ENCODE measurements at places on chromosomes 3 and 15.

DNA sequence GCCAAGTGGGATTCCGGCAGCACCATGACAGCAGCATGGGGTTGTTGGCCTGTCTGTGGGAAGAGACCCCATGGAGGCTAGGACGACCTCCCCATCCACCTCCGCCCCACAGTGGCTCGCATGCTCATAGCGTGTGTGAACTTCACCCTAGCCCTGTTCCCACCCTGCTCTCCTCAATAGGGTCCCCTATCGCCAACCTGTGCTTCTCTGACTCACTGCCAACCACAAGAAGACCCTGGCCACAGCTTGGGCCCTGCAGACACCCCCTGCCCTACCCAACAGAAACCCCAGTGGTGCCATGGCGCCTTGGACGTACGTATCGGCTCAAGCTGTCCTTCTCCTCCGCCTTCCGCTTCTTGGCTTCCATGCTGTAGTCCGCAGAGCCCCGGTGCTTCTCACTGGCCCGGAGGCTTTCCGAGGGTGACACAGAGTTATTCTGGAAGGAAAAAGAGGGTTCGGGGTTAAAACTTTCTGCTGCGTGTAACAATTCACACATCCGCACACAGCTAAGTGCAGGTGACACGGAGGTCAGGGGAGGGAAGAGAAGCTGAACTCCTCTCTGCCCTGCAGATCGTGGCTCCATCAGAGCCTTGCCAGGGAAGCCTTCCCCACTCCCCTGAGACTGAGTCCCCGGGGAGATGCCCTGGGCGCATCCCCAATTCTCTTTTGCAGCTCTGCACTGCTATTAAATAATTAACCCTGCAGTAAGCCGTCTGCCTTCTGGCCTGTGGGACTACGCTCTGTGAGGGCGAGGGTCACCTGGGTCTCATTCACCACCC is 37.3 kb downstream of the TLE3 start:
- no peak for DNase-seq

- no peak for DNase-seq
These were observed 100.2 kb upstream of the AKAP13 start for GRCh38 chr15:85280203-85280602.

DNA sequence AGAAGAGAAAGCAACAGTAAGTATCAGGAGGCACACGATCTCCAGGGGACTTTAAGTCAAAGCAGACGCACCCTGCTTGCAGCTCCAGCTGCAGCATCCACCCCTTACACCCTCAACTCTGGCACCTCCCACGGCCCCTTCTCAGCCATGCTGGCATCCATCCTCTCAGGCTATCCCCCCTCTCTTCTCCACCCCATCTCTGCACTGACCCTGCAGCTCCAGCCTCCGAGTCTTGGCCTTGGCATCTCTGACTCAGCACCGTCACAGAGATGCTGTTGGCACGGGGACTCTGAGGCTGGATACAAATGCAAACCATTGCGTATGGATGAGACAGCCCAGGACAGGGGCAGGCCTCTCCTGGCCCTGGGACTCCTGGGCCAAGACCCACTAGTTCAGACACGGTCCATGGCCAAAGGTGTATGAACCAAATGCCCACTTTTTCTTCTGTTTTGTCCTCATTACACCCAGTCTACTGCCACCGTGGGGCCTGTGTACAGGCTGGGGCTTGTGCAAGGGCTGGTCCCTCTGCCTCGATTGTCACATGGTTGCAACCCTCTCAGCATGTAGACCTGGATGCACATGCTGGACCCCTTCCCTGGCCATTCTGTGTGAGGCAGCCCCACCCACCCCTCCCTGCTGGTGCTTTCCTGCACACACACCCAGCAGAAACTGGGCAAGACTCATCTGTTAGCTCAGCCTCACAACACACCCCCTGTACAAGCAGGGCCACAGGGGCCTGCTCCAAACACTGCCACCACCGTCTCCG is 18.7 kb upstream of the ZXDC start:
- no peak for DNase-seq

DNA sequence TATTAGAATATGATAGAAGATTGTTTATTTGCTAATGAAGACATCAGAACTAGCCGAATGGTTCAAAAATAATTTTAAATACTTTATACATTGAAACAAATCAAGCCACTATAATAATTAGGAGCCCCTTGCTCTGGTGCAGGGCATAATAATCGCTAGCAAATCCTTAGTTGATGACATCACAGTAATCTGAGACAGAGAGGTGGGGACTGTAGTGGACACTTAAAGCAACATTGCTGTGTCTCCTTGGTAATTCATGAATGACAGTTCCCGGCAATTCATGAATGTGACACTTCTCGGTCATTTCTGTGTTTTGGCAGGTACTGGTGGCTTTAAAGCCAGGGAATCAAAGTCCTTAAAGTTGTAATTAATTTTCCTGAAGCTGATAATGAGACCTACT is 114.3 kb downstream of the PPM1L start:
- no peak for DNase-seq

DNA sequence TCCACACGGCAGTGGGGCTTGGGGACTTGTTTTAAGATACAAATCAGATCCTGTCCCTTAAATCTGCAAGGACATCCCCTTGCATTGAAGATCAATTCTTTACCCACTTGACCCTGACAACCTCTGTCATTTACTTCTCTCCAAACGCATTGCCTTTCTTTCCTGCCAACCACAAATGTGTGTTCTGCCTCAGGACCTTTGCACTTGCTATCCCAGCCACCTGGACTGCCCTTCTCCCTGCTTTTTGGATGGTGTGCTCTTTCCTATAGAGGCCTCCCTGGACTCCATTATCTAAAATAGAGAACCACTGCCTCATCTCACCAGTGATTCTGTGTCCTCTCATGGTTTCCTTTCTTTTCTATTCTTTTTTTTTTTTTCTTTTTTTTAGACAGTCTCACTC is 1.5 kb upstream of the RPL29 start:
- DNase-seq, result no peak

DNA sequence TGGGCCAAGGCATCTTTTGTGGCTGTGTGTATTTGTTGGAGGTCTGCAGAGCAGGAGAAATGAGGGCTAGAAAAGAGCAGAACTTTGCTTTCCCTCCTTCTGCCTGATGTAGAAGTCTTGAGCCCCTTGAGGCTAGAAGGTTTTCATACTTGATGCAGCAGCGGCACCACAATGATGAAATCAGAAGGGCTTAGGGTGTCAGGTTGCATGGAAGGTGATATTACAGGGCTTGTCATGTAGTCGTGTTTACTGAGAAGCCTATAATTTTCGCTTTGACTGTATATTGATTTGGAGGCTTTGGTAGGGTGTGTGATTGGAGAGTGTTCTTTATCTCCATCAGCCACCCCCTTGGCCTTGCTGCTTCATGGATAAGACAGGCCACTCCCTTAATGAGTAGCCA is 339.8 kb downstream of the THSD4 start:
- DNase-seq, result no peak

GRCh38 chr15:69498282-69498681 is 45.7 kb downstream of the RPLP1 start:
- DNase-seq, result no peak

- no peak for DNase-seq
These were observed 13.6 kb downstream of the VPS39 start for GRCh38 chr15:42194513-42194912.

- DNase-seq, result no peak
These were observed 29.6 kb upstream of the ADAMTS7 start for GRCh38 chr15:78840661-78841375.

- DNase-seq, result no peak
These were observed 275.7 kb upstream of the LRTM1 start for GRCh38 chr3:55203546-55203945.

DNA sequence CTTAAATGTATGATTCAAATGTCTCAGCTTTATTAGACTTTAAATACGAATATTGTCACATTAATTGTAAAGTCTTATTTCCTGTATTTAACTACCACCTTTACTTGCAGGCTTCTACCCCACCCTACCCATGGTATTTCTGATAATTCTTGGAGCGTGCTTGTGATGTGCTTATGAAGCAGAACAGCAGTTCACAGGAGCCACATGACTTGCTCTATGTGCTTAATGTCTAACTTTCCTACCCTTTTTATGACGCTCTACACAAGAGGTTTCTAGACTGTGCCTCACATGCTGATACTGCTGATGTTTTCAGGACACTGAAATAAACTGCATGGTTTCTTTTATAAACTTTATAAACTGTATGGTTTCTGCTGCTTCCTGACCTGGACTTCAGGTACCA is 553.5 kb upstream of the CCDC54 start:
- DNase-seq, result no peak

DNA sequence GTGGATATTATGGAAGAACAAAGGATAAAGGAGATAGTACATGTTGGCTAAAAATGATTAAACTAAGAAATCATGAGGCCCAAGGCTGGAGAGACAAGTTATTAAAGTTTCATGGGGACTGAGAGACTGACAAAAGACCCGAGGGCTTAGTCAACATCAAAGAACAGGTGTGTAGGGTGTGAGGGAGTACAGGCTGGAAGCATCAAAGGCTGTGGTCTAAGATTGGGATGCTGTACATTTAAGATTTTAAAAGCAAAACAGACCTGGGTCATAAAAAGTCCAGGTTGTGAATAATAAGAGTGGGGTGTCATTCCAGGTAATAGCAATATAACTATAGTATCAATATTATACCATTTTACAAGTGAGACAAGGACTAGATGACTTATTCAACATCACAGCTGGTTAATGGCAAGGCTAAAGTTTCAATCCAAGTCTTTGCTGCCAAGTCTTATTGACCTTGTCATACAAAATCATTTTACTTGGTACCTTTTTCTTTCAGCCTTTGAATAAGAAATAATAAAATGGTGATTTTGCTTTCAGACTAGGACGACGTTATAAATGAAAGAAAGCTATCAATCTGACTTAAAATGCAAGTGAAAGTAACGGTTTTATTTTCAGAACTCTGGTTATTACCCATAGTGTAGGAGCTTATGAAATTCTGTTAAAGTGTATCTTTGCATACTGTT is 211.6 kb downstream of the TNIK start:
- DNase-seq, result no peak

GRCh38 chr15:27545494-27546255 is 553.4 kb downstream of the OCA2 start:
- DNase-seq, result no peak

GRCh38 chr15:82537351-82537908 is 2.8 kb downstream of the RPS17 start:
- no peak for DNase-seq

DNA sequence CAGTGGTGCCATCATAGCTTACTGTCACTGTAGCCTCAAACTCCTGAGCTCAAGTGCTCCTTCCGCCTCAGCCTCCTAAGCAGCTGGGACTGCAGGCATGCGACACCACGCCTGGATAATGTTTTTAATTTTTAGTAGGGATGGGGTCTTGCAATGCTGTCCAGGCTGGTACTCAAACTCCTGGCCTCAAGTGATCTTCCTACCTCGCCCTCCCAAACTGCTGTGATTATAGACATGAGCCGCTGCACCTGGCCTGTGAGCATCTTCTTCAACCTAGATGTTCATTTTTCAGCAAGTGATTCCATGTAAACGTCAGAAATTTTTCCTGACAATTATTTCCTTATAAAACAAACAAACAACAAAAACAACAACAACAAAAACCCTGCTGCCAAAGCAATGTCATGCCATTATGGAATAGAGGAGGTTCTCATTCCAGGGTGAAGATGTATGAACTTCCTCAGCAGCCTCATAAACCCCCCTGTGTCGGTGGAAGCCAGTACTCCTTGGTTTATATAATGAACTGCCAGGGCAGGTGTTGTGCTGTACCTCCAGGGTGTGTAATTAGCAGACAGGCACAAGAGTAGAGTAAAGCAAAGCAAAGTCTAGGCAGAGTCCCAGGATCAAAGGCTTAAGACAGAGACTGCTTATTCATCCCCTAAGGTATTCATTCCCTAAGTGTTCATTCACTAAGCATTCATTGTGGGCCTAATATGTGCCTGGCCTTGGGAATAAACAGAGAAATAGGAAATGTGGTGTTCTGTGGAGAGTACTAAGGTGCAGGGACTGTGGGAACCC is 44.6 kb downstream of the NR2C2 start:
- DNase-seq, result no peak

GRCh38 chr3:149999421-149999820 is 28.7 kb upstream of the PFN2 start:
- DNase-seq, result no peak

- DNase-seq, result no peak
These were observed 129.1 kb upstream of the TGFBR2 start for GRCh38 chr3:30477149-30477921.

GRCh38 chr15:70857562-70858285 is 3.8 kb upstream of the LARP6 start:
- DNase-seq, result no peak

- DNase-seq, result no peak
These were observed 191.4 kb downstream of the THRB start for GRCh38 chr3:24303057-24303754.

- no peak for DNase-seq
These were observed 184.5 kb downstream of the ZPLD1 start for GRCh38 chr3:102619361-102619760.

- no peak for DNase-seq
These were observed 135.1 kb downstream of the RBPMS2 start for GRCh38 chr15:64640146-64640871.

DNA sequence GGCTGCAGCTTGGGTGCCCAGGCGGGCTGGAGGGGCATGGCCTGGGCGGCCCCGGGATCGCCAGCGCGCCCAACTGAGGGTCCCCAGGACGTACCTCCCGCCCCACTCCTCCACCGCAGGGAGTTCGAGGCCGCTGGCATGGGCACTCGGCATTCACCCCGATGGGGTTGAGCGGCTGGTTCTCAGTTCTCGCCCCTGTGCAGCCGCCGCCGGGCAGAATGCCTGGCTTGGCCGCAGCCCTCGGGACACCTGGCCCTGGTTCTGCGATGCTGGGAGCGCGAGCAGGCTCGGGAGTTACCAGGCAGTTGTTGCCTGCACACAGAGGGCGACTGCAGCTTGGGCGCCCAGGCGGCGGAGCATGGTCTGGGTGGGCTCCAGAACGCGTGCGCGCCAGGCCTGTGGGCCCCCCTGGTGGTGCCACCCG is 121.4 kb downstream of the LMLN start:
- DNase-seq, result no peak

DNA sequence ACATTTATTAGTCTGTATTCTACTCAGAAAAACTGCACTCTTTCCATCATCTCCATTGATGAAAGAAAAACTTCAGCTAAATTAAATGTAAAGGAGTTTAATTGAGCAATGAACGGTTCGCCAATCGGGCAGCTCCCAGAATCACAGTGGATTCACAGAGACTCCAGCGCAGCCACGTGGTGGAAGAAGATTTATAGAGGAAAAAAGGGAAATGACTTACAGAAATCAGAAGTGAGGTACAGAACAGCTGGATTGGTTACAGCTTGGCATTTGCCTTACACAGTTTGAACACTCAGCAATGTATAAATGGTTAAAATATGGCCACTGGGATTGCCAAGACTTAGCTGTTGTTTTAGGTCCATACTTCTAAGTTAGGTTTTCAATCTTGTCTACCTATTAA is 2.8 kb upstream of the SUCLG2 start:
- no peak for DNase-seq

DNA sequence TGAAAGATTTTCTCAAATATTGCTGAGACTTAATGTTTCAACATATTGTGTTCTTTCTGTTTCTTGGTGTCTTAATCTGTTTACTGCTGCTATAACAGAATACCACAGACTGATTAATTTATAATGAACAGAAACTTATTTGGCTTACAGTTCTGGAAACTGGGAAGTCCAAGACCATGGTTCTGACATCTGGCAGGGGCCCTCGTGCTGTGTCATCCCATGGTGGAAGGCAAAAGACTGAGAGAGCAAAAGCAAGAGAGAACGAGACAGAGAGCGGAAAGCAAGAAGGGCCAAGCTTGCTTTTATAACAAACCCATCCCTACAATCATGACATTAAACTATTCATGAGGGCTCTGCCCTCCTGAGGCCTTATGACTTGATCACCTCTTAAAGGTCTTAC is 88.7 kb downstream of the ARNT2 start:
- no peak for DNase-seq

Data from activated T-helper 1 cell treated with anti-CD3 and anti-CD28 coated beads, Interleukin-2, amount 50 U/mL, for 16 hours (primary cell).